ENCODE measurements at places on chromosomes 2 and 18.

GRCh38 chr2:219042157-219042556 lies 841 bp upstream of the CFAP65 start:
- DNase-seq: no peak

DNA sequence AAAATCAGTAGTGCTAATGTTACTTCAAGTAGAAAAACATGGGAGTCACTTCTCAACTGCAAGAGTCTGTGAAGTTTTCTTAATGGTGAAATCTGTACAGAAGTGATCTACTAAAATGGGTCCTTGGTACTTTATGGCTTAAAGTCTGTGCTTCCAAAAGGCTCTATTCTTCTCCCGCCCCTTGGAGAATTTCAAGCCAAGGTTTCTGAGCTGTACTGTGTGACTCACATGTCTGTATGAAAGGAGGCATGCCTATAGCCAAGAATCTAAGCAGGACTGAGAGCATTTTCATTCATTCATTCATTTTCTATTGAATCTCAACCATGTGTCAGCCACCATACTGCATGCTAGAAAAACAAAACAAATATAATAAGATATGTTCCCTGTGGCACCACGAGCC lies 19.8 kb upstream of the DDX18 start:
- DNase-seq: no peak

- DNase-seq: no peak
Observed at GRCh38 chr2:128590309-128591021, 271.8 kb upstream of the HS6ST1 start.

GRCh38 chr2:112256654-112257053 lies 1.8 kb upstream of the ZC3H8 start:
- no peak for DNase-seq

GRCh38 chr2:120044336-120044735 lies 31.5 kb downstream of the EPB41L5 start:
- DNase-seq: no peak

- DNase-seq: no peak
Observed at GRCh38 chr2:111678161-111678560, 205.8 kb downstream of the ANAPC1 start.

GRCh38 chr2:38794235-38794946 lies 16.4 kb downstream of the GEMIN6 start:
- DNase-seq: no peak

GRCh38 chr2:157628477-157629415 lies at the start of gene ACVR1C:
ACVR1C (minus strand) TSS chr2:157628864; CDS start chr2:157628644, 220 bp downstream.
- DNase-seq: peak; percentile 49

DNA sequence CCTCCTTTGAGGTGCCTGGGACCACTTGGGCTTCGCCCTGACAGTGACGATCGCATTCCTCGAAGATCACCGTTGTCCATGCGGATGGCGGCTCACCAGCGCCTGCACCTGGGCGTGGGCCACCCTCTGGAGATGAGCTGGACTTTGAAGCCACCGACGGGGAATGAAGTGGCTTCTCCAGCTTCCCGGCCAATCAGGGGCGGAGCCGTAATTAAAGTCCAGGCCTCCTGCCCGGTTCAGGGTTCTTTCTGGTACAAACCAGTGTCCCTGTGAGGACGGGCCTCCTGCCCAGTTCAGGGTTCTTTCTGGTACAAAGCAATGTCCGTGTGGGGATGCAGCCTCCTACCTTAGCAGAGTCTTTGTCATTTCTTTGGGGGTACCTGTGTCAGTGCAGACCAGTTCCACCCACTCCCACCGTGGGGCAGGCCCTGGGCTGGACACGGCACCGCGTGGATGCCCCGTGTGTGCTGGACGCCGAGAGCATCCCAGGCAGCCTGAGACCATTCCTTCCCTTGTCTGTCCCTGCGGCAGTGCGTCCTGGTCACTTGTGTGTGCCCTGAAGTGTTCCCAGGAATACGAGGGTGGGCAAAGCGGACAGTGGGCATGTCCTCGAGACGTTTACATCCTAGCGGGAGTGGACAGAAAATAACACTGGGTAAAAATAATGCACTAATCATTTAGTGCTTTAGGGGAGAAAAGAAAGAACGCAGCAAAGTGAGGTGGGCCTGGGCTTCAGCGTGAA lies 55.0 kb downstream of the KCNG2 start:
- no peak for DNase-seq

GRCh38 chr18:3877678-3878077 lies 427.7 kb downstream of the TGIF1 start:
- DNase-seq: no peak

GRCh38 chr2:28234807-28235206 lies 157.9 kb upstream of the FOSL2 start:
- no peak for DNase-seq

DNA sequence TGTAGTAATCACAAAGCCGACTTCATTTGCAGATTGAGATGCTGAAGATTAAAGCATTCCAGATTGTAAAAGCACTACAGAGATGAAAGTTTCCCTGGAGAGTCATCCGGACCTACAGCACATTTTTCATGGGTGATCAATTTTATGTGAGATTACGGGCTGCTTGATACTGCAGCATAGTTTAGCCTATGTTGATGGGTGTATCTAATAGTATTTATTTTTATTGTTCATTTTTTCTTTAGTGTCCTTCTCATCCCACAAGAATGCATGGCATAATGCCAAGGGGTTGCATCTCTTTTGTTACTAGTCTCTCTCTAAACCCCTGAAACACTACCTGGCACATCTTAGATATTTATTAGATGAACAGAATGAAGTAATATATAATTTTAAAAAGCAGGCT lies 240.4 kb downstream of the MBD2 start:
- DNase-seq: no peak

GRCh38 chr2:202165945-202166344 lies 72.5 kb downstream of the SUMO1 start:
- DNase-seq: no peak

GRCh38 chr2:219059725-219060682 lies 717 bp downstream of the IHH start:
- no peak for DNase-seq

GRCh38 chr2:13001408-13001807 lies 284.7 kb downstream of the TRIB2 start:
- no peak for DNase-seq

DNA sequence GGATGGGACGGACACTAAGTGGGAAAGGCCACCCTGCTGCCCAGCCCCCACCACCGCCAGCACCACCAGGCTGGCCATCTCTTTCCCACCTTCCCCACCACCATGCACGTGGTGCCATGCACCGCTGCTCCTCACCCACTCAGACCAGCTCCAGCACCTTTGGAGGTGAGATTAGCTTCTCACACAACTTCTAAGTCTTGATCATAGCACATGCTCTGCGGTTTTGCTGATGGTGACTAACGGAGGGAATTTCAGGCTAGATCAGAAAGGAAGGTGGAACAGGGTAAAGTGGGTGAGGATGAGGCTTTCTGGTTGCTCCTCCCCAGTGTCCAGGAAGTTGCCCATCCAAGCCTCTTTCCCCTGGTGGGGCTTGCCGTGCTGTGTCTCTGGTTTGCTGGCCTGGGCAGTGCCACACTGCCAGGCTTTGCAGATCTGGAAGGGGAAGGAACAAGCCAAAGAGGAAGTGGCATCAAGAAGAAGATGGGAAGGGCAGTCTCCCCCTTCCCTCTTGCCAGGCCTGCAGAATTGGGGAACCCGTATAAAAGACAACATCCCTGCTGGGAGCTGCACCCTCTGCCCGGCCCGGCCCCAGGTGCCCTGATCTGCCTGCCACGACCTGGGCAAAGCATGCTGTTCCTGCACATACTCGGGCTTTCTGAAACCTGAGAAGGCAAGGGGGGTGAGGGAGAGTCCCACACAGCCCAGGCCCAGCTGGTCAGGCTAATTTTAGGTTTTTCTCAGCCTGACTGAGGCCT lies 44.3 kb upstream of the CAB39 start:
- no peak for DNase-seq

DNA sequence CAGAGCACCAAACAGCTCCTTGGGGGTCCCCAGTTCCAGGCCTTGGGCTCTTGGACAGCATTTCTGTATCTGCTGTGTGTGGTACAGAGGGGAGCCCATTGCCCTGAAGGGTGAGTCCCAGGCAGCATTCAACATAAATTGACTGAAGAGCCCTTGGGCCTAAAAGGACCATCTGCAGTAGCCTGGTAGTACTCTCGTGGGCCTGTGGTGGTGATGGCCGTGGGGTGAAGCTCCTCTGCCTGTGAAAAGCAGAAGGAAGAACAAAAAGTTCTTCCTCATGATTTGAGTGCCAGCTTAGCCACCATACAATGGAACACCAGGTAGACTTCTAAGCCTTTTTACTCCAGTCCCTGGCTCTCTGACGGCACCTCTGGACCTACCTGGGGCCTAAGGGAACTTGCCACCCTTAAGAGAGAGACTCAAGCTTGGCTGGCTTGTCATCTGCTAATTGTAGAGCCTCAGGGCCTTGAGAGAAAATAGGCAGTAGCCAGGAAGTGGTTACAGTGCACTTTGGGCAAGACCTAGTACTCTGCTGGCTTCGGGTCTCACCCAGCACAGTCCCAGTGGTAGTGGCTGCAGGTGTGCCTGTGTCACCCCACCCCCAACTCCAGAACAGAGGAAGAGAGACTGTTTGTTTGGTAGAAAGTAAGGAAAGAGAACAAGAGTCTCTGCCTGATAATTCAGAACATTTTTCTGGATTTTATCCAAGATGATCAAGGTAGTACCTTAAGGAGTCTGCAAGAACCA lies 84.6 kb upstream of the CERS6 start:
- no peak for DNase-seq

GRCh38 chr2:136111711-136112110 lies 6.2 kb downstream of the CXCR4 start:
- DNase-seq: no peak

GRCh38 chr2:177619986-177620385 lies 227.4 kb downstream of the AGPS start:
- DNase-seq: no peak

DNA sequence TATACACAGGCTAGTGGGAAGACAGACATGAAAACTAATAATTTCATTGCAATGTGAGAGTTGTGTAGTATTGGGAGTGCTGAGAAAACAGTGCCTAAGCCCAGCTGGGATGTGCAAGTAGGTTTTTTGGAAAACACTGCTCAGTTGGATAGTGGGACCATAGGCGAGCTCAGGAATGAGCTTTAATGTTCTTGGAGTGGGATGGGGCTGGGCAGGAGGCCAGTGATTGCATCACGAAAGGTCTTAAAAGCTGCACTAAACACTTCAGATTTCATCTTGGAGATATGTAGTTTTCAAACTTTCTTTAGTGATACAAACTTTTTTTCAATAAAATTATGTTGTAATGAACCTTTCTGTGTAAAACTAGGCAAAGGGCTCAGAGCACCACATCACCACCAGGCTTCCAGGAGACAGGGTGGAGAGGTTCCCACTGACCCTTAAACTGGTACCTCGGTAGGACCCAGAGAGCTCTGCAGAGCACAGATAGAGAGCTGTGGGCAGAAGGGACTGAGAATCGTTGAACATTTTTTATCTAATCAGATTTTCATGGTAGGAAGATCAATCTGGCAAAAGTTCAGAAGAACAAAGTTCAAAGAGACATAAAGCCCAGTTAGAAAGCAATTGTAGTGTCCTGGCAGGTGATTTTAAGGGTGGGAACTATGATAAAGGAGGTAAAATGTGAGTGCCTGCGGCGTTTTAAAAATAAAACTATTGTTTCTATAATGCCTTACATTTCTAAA lies 176.2 kb downstream of the TRABD2A start:
- DNase-seq: no peak

DNA sequence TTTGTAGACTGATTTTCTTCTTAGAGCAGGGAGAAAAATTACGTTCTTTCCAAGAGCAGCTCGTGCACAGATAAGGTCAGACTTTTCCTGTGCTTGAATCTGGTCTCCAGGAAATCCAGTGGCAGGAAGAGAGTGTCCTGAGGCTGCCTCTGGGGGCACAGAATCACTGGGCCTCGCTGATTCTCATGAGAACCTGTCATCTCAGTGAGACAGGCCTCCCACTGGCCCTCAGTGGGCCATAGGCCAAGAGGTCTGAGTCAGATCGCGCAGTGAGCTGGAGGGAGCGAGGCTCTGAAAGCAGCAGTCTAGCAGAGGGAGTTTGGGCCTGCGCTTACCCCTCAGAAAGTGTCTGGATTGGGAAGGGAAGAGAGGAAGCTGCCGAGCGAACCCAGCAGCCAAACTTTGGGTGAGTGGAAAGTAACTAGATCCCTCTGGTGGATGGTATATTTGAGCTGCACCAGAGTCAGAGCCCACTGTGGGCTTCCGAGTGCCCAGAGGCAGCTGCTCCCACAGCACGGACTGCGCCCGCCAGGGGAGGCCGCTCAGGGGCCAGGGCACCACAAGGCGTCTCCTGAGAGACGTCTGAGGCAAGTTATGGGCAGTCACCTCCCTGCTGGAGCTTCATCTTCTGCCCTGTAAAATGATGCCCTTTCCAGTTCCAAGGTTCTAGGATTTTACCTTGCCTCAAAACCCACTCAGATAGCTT lies 8.2 kb downstream of the GDF7 start:
- no peak for DNase-seq

DNA sequence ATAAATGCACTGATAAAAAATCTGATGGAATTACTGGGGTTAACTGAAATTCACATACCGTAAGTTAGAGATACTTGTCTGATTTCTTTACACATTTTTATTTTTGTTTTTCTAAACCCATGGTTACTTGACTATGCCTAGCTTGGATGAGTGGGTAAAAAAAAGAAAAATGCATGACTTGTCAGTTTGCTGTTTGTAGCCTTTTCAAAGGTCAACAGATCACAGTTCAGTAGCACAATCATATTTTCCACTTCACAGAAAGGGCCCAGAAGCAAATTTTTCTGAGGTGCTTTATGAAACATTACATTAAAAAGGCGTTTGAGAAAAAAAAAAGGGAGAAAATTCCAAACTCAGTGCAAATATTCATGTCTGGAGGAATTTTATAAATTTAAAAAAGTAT lies 16.4 kb downstream of the SLC16A14 start:
- DNase-seq: no peak

GRCh38 chr2:221304916-221305315 lies 267.2 kb downstream of the EPHA4 start:
- DNase-seq: no peak

DNA sequence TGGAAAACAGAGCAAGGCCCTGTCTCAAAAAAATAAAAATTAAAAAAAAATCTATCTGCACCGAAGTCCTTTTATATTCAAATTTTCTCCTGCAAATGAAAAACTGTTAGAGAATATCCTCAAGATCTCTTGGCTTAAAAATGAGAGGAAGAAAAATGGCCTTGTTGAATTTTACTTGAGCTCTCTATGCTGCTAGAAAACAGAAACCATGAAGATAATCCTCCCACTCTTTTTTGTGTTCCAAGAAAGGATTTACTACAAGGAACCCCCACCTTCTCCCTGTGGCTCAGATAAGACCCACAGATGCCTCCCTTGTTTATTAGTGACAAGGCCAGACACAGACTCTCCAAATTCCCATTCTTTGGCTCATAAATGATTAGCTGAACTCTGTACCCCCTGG lies 71.0 kb downstream of the SGPP2 start:
- no peak for DNase-seq

GRCh38 chr2:237549216-237549615 lies 17.2 kb upstream of the PRLH start:
- DNase-seq: no peak

DNA sequence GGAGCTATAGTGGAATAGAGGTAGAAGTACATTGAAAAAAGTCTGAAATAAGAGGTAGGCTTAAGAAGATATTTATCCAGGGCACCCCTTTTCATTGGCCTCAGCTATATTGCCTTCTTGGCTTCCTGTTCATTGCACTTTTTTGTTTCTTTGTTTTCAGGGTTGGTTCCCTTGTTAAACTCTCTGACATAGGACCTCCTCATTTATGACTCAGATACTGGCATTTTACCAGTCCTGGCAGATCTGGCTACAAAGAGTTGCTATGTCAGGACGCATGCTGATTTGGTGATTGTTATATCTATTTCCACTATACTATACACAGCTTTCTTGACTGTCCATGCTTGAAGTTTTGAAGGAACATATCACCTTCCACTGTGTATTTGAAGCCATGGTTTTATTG lies 60.0 kb downstream of the GCA start:
- DNase-seq: no peak

- no peak for DNase-seq
Observed at GRCh38 chr2:72109291-72109690, 38.4 kb downstream of the CYP26B1 start.

Measured in central memory CD8-positive, alpha-beta T cell (primary cell).